ENCODE measurements at places on chromosomes 6 and 20.

DNA sequence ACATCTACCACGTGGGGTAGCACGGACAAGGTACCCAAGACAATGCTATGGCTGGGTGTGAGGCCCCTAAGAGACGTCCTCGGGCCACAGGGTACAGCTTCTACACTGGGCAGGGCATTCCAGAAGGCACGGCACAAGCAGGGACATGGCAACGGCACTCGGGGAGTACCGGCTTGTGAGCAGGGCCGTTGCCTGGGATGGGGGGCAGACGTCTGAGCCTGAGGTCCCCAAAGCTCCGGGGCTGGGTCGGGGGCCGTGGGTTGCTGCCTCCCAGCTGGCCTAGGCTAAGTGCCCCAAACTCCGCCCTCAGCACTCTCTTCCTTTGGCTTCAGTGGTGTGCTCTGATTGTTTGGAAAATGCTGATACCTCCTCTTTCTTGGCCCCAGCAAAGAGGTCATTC, 110.6 kb downstream of the SULF2 start:
- DNase-seq: no peak

- no peak for DNase-seq
Observed at GRCh38 chr6:319177-320131, 27.2 kb downstream of the DUSP22 start.

DNA sequence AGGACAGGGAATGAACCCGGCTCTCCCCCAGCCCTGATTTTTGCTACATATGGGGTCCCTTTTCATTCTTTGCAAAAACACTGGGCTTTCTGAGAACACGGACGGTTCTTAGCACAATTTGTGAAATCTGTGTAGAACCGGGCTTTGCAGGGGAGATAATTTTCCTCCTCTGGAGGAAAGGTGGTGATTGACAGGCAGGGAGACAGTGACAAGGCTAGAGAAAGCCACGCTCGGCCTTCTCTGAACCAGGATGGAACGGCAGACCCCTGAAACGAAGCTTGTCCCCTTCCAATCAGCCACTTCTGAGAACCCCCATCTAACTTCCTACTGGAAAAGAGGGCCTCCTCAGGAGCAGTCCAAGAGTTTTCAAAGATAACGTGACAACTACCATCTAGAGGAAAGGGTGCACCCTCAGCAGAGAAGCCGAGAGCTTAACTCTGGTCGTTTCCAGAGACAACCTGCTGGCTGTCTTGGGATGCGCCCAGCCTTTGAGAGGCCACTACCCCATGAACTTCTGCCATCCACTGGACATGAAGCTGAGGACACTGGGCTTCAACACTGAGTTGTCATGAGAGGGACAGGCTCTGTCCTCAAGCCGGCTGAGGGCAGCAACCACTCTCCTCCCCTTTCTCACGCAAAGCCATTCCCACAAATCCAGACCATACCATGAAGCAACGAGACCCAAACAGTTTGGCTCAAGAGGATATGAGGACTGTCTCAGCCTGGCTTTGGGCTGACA, 28.8 kb upstream of the ZBP1 start:
- no peak for DNase-seq

- DNase-seq: no peak
Observed at GRCh38 chr6:144077871-144078270, 17.5 kb downstream of the SF3B5 start.

DNA sequence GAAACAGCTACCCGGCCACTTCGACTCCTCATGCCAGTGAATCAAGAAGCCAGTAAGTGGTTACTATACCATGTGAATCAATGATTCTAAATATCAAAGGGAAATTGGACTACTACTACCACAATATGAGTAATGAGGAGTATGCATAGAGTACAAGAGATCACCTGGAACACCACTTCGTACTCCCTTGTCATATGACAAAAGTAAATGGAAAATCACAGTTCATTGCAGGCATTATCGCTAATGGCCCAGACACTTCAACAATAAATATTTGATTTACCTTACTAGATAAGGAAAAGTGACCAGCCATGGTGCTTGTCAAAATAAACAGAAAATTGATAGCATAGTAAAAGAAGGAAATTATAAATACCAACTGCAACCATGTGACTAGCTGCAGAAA, 73.1 kb downstream of the BMP5 start:
- no peak for DNase-seq

GRCh38 chr20:58420798-58421496, 31.9 kb downstream of the VAPB start:
- DNase-seq: no peak

- no peak for DNase-seq
Observed at GRCh38 chr20:19978511-19979210, 38.5 kb upstream of the NAA20 start.

DNA sequence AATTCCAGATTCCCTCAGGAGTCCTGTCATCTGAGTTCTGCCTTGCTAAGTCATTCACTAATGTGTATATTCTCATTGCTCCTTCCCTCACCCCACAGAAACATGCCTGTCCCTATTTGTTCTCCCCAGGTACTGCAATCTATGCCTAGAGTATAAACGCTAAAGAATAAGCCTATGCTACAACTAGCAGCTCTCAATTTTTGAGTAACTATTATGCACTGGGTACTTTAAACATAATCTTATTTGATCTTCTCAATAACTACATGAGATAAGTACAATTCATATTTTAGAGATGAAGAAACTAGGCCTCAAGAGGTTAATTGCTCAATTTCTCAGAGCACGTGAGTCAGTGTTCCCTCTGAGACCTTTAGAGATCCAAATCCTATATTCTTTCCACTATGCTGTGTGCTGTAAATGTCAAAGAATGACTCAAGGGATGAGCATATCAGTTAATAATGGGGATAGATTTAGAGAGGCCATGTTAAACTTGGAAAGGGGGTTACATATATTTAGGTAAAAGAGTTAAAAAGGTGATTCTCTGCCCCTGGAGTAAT, 423.8 kb upstream of the ADGRB3 start:
- no peak for DNase-seq

Data from CD14-positive monocyte (primary cell).